ENCODE measurements at places on chromosomes 4 and X. TPM values are rescaled to one million over a fixed set of nuclear protein-coding genes. Genes with fewer than 3 reads are reported as not detected.

Gene ITIH6
- total RNA-seq: under 0.01 TPM

Gene KIF4A
- 10.4 TPM for total RNA-seq

Gene TXK
- total RNA-seq: 0.54 TPM

Gene DUSP21
- total RNA-seq: not detected

Gene SSX4B
- total RNA-seq: not detected

Gene COX7B2
- total RNA-seq: not detected

Gene DNAAF6
- total RNA-seq: not detected

Gene CD38
- 0.11 TPM for total RNA-seq

Gene LRIT3
- total RNA-seq: 0.22 TPM

Gene XKRX
- 0.11 TPM for total RNA-seq
